Cortex of kidney (tissue), 1 donor: ENCODE measurements at places on chromosomes 11 and 22.

DNA sequence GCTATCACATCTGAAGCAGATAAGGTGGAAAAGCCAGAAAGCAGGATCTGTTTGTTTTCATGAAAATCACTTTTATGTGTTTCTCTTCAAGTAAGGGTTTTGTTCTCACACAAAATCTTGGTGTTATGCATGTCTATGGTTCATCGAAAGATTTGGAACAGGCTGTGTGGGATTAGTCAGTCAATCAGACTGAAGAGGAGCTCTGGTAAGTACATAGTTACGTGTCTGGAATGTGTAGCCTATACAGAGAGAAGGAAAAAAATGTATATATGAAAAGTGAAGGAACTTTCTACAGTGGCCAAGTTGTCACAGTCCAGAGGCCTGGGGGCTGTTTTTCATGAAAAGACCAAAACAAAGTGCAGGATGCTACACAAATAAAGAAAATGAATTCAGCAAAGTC lies 156.7 kb downstream of the CNTN5 start:
- DNase-seq, result no peak

- no peak for DNase-seq
Measured at GRCh38 chr11:73931039-73931645, 19.7 kb upstream of the DNAJB13 start.

GRCh38 chr22:35629406-35630216 lies 12.5 kb upstream of the MB start:
- no peak for DNase-seq

DNA sequence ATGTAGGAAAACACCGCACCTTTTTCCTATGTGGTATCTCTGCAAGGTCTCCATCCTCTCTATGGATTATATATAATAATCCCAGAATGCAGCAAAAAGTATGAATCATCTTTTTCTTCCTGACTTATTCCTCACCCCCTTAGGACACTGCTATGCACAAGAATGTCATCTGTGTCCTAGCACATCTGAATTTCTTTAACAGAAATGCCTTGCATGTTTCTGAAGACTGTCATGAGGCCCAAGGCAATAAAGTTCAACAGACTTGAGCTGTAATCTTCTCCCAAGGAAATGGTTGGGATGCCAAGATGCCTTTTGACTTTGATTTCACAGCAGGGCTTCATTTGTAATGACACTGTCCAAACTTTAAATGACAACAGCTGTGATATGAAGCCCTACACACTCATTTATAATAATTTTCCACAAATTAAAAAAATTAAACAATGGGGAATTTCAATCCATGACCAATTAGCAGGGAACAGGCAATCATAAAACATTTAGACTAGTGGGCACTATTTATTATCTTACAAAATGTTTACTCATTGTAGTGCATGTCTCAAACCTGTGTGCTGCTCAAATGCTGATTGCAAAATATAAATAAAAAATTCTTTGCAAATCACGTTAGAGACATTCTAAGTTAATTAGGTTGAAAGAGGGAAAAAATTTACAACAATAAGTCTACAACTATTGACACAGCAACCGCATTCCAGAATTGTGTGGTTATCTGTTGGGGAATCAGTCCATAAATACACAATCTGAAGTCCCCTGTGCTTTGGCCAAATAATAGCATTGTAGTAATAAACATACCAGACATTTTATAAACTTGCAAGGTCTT lies 242.3 kb downstream of the SWAP70 start:
- DNase-seq, result no peak

DNA sequence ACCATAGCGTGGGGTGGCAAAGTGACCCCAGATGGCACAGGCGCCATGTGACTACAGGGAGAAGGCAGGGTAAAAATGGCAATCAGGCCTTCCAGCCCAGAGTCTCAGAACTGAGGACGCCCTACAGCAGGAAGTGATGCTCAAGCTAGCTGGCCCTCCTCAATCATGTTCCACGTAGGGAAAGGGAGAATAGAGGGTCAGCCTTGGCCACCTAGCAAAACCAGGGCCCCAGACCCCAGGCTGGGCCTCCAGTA lies 978 bp upstream of the ANKRD13D start:
- DNase-seq, result no peak
